Stimulated activated CD4-positive, alpha-beta T cell treated with anti-CD3 and anti-CD28 coated beads, Interleukin-4, amount 100 ng/mL, for 4 hours (primary cell): ENCODE measurements at places on chromosomes 12 and 14.

DNA sequence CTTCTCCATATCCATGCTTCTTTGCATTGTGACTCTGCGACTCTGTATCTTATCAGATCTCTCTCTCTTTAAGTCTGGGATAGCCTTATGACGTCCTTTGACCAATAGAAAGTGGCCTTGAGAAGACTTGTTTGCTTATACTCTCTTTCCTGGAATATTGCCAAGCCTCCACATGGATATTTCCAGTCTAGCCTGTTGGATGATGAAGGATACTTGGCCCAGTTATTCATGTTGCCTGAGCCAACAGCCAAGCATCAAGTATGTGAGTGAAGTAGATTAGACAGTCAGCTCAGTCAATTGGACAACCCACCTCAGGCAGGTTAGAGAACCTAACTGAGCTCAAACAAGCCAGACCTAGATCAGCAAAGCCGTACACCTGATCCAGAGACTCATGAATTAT, 864.2 kb upstream of the MGAT4C start:
- no peak for DNase-seq

DNA sequence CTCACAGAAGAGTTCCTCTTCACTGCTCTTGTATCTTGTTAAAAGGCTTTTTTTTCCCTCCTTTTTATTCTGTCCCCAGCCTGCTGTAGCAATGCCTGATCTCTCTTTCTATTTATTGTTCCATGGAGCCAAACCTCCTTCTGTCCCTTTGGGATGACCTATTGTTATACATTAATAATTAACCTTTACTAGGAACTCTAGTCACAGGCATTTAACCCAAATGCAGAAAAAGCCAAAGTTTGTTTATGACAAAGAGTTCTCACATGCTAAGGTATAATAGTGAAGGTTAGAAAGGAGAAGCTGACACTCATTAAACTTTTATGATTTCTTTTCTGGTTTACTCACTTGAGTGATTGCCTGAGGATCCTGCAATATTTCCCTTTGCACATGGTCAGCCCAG, 535.8 kb downstream of the NRXN3 start:
- DNase-seq: no peak

GRCh38 chr14:34452258-34452822, 9.7 kb downstream of the SPTSSA start:
- DNase-seq: no peak

GRCh38 chr14:92848887-92849286, 54.8 kb downstream of the GOLGA5 start:
- DNase-seq: no peak

DNA sequence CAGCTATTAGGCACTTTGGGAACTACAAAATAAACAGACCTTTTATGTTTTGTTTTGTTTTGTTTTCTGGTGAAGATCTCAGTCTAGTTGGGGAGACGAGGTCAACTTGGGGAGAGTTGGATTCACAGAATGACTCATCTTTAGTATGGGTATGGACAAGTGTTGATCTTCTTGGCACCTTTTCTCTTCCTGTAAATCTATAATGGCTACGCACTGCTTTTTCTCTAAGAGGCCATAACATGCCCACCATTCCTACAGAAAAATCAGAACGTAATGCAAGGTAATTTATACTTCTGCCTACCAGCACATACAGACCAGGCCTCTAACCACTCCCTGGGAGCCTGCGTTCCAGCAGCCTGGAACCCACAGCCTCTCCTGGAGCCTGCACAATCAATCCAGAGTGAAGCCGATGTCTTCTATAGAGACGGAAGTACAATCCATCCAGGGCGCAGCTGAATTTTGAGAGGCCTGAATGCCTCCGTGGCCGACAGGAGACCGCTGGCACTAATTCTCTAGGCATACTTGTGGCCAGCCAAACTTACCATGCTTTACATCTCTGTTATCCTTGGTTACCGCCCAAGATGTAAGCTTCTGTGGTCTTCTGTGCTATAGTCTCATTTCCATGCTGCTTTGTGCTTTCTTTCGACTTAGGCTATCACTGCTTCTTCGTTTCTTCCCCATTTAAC, 717 bp downstream of the PPHLN1 start:
- no peak for DNase-seq

DNA sequence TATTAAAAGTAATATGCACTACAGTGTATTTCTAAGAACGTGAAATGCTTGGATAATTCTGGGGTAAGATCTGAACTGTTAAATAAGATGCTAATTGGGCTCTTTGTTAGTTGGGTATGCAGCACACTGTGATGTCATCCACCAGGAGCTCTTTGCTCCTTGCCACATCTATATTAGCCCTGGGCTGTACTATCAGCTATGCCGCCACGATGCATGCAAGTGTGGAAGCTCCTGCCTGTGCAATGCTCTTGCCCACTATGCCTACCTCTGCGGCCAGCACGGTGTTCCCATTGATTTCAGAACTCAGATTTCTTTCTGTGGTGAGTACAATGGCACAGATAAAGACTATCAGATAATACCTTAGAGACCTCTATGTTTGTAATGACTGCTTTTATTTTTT, 165.6 kb downstream of the OTOGL start:
- no peak for DNase-seq
